Caco-2 (cell line): ENCODE measurements at places on chromosomes 5 and 9. TPM values are rescaled to one million over a fixed set of nuclear protein-coding genes. Genes with fewer than 3 reads are reported as not detected.

- DNase-seq, result no peak
These were observed 23.6 kb downstream of the TICAM2 start for GRCh38 chr5:115578657-115579056.

GRCh38 chr9:107907715-107908114, 418.1 kb upstream of the KLF4 start:
- no peak for DNase-seq

GRCh38 chr5:55935371-55935770, 59.4 kb downstream of the IL6ST start:
- no peak for DNase-seq

DNA sequence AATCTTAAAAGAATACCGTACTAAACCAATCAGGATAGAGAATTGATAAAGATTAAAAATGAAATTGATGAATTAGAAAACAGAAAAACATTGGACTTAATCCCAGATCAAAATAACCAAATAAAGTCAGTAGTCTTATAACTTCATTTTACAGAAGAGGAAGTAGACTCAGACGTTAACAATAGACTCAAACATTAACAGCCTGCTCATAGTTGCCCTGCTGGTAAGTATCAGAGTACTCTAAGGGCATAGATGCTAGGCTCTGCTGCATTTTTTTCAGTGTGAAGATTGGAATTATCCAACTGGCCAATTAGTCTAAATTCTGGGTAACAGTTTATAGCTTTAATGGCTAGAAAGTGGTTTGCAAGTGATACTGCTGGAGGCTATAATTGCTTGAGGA, 42.9 kb downstream of the ADGRV1 start:
- no peak for DNase-seq

DNA sequence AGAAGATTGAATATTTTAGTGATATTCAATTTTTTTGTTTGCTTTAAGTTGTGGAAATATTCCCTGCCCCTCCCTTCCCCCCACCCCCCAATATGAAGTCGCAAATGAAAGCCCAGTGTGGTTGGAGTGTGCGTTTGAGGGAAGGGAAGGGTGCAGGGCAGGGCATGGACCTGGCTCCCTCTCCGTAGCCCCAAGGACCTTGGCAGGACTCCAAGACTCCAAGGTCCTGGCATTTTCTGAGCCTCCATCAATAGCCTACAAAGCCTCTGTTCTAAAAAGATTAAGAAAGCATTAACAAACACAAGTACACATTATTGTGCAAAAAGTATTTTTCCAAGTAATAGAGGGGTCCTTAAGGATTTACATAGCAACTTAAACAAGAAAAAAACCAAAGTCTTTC, 38.8 kb upstream of the PTPN3 start:
- DNase-seq, result no peak

- DNase-seq, result no peak
These were observed 1275.7 kb downstream of the PTPRD start for GRCh38 chr9:9337129-9337528.

- peak; percentile 73 for DNase-seq
These were observed 127.1 kb downstream of the TRIO start for GRCh38 chr5:14270209-14270702.

- DNase-seq, result no peak
These were observed 18.4 kb upstream of the CNTLN start for GRCh38 chr9:17116400-17116837.

WNK2 gene
- 21.7 and 23.4 TPM in 2 replicates for total RNA-seq

SPINK5 gene
- 2.2 and 4.2 TPM in 2 replicates for total RNA-seq

JMY gene
- 10.5 and 11.3 TPM in 2 replicates for total RNA-seq

AFAP1L1 gene
- total RNA-seq, result 0.30 and 0.45 TPM in 2 replicates
